Cortex of kidney (tissue), 1 donor: ENCODE measurements at places on chromosomes 1 and 21.

DNA sequence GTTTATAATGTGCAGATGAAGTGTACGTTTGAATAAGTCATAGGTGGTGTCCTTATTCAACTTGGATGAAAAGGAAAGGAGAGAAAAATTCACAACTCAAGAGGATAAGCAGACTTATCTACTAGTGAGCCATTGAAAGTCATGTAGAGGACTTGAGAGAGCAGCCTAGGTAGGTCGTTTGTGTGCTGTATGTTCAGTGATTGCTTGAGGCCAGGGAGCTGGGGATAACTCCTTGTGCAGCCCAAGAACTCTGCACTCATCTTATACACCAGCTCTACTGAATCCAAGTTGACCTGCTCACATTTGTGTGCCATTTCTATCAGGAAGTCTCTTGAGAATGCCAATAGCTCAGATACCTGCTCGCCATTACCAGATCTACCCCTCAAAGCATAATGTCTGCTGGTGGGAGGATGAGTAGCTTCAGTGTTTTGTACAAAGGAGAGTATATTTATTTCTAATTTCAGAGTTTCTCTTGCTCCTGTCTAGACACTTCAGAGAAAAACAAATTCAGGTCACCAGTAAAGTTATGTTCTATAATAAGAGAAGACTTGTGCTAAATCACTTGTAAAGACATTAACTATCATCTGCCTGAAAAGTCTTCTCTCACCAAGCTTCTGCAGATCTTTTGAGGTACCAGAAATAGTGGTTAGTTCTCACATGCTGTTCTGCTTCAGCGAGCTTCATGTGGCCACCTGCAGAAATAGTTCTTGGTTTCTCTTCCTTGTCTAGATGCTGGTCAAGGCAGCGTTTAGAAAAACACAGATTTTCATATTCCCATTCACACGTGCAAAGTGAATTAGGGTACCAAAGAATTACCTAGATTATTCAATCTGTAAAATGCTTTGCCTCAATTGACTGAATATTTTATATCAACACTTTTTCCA, 10.8 kb downstream of the S1PR1 start:
- DNase-seq, result no peak

GRCh38 chr1:28194326-28195035, 18.0 kb upstream of the PTAFR start:
- DNase-seq, result no peak

DNA sequence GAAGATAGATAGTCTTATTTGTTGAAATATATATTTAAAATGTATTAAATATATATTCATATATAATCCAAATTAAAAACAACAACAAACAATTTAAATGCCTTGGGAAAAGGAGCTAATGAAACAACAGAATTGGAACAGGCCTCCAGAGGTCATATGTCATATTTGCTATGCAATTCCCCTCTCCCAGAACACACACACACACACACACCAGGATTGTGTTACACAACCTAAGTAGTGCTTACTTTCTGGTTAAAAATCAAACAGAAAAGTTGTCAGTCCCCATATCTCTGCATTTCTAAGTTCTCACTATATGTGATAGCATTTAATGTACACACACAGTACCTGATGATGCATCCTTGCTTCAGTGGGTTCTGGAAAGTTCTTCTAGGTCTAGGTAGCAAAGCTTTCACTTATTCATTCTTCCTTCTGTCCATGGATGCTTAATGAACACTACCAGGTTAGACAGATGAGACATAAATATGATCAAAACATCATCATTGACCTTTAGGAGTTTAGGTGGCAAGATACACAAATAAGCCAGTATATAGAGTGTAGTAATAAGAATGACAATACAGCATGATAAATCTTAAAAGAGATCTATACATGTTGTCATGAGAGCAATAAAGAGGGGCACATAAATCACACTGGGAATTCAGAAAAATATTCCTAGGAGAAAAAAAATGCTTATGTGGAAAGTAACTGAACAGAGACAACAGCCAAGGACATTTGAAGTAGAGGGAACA, 662.8 kb downstream of the PTPRC start:
- DNase-seq, result no peak

- no peak for DNase-seq
These were observed 20.9 kb upstream of the RGL1 start for GRCh38 chr1:183783767-183784637.

DNA sequence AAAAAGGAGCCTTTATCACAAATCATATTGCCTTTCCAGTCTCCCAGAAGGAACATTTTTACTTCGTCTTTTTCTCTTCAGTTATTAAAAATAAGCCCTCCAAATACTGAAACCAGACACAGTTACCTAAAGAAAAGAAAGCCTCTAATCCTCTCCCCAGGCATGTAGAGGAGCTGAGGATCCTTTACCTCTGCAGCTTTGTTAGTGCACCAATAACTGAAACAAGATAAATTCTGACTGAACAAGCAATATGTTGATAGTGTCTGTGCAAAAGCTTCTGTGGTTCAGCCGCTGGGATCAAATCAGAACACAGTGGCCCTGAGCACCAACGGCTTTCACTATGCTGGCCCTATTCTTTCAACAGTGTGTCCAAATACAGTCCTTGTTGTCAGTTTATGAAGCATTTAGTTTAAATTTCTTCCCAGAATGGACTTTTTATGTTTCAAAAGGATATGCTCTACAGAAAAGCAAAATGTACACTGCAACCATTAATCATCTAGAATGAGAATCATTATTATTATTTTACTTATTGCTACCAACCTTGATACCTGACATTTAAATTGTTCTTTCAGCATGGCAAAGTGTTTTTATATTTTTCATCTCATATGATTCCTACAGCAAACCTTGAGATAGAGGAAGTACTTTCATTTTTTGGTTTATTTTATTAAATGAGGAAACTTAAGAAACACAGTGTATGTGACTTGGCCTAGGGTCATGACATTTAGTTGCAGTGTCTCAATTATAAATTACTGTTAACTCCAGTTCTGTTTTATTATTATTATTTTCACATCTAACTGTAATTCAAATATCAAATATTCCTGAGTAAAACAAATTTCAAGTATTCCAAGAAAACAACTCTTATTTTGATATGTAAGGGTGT, 217.9 kb downstream of the NEGR1 start:
- DNase-seq, result no peak

DNA sequence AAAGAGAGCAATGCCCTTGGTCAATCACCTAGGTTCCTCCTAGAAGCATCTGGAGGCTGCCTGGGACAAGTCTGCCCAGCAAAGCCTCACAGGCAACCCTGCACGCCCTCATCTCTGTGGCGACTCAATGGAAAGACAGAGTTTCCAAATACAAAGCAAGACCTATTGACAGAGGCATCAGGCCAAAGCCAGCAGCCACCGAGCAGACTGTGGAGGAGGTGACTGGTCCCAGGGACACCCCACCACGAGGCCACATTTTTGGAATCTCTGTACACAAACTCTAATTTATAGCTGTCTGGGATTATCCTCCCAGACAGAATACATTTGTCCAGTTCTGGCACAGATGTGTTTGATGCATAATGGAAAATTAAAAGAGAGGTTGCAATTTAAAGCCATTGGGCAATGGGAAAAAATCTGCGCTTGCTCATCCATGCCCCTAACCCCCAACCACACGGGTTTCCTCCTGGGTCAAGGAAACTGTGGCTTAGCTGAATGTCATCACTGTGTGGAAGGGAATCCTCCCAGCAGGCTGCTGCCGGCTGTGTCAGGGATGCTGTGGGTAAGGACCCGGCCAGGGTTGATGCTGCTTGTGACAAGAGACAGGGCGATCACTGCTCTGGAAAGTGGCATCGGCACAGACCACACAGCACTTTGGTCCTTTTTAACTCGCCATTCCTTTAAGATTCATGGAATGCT, 14.3 kb downstream of the TSPAN2 start:
- DNase-seq, result no peak

DNA sequence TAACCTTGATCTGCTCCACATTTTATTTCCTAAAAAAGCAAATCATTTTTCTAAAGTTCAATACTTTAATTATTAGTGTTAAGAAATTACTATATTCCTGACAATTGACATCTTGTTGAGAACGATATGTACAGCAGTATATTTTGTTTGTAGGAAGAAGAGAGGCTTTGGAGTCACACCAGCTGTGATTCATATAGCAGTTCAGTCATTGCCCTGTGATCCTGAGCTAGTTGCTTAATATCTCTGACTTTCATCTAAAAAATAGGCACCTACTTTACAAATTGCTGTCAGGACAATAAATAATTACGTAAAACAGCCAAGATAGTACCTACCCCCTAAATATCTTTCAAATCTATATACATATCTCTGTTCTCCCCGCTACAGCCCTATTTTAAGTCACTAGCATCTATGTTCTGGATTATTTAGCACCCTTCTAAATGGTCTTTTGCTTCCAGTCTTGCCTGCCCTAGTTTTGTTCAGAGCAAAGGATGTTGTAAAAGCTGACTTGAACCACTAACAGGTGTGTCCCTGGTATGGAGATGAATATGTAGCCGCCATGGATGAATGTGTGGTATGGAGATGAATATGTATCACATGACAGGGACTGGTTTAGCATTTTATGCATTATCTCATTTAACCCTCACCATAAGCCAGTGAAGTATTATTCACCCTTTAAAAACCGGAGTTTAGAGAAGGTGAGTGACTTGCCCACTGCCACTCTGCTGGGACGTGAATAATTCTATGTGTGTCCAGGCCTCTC, 42.2 kb downstream of the RNF220 start:
- no peak for DNase-seq

GRCh38 chr1:109370712-109371340, 26.9 kb downstream of the SORT1 start:
- DNase-seq, result no peak

- DNase-seq, result no peak
These were observed 36.8 kb upstream of the RPF1 start for GRCh38 chr1:84442256-84442655.

DNA sequence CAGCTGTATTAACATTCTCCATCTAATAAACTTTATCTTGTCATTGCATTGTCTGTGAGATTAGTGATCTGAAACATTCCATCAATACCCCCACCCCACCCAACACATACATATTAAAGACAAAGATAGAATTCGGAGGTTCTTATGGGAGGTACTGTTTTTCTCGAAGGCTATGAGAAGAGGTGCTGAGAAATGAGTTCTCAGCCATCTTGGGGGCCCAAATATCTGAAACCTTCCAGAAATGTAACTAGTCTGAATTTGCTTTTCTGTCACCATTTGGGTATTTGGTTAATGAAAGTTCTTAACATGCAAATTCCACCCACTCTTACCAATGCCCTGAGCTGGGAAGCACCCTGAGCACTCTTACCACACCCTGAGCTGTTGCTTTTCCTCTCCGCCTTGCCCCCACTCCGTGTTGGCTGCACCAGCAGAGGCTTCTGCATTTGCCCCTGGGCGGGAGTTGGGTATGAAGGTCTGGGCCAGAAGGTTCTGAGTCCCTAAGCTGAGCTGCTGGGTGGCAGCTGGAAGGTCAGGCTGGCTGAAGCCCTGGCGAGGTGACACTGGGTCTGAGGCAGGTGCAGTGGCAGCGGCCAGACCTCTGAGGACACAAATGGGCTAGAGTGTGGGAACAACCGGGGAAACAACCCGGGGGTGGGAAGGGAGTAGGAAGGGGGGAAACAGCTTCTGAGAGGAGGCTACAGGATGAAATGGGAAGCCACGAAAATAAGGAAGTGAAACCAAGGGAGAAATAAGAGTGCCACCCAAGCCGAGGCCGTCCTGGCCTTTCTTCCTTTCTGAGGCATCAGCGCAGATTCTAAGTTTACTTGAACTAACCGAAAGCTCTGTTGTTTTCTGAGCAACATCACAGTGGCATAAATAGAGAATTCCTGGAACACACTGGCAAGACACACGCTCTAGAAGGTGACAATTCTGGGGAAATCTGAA, 26.3 kb upstream of the IER5 start:
- DNase-seq, result no peak

GRCh38 chr1:77465922-77466321, 184.1 kb downstream of the AK5 start:
- DNase-seq, result no peak

DNA sequence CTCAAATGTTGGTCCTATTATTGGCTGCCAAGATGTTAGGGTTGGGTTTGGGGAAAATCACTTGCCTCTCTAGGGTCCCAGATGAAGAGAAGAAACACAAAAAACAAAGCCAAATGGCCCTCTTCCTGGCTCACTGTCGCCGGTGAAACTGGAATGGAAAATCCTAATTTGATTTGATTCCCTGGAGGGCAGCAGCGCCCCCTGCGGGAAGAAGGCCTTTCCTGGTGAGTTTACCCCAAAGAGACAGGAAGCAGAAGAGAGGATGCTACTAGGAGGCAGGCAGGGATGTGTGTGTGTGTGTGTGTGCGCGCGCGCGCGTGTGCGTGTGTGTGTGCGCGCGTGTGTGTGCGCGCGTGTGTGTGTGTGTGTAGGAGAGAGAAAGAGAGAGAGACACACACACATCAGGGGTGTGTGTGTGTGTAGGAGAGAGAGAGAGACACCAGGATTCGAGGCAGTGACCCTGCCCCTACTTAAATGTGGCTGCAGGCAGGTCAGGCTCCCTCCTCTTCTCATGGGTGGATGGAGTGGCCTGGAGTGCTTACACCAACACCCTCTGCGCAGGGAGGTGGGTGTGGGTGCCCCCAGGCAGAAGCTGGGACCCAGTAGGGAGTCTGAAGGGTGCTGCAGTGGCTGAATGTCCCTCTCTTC, 3.1 kb upstream of the SELENON start:
- DNase-seq, result no peak

- no peak for DNase-seq
These were observed 54.9 kb upstream of the FMOD start for GRCh38 chr1:203405703-203406438.

DNA sequence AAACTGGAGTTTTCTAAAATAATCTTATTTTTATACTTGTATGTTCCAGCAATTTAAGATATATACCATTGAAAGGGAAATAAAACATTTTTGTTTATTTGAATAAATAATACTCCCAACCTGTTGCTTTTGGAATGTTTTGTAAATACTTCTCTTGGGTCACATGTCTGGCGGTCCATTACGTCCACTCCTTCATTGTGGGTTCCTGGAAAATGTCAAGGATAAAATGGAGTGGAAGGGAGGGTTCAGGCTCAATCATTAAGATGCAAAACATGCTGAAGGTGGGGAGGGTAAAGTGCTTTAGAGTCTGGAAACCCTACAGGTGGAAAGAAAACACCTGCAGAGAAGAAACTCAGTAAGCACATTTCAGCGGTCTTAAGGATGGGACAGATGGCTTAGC, 34.2 kb upstream of the FAM3B start:
- no peak for DNase-seq

DNA sequence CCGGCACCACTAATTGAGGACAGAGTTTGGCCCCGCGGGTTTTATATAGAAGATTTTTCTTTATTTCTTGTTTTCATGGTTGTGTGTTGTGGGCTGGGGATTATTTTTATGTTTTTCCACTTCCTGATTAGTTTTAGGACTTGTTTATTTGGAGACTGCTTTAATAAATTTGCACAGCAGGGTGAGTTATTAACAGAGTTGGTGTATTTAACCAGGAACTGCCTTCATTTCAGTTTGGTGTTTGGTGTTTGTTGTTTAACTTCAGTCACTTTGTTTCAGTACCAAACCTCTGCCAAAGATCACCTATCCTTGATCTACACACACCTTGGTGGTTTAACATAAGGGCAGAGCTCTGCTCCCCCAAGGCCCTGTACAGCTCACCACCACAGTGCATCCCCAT, 103.5 kb upstream of the LMO4 start:
- DNase-seq, result no peak
